ENCODE measurements at places on chromosomes 16 and 17.

DNA sequence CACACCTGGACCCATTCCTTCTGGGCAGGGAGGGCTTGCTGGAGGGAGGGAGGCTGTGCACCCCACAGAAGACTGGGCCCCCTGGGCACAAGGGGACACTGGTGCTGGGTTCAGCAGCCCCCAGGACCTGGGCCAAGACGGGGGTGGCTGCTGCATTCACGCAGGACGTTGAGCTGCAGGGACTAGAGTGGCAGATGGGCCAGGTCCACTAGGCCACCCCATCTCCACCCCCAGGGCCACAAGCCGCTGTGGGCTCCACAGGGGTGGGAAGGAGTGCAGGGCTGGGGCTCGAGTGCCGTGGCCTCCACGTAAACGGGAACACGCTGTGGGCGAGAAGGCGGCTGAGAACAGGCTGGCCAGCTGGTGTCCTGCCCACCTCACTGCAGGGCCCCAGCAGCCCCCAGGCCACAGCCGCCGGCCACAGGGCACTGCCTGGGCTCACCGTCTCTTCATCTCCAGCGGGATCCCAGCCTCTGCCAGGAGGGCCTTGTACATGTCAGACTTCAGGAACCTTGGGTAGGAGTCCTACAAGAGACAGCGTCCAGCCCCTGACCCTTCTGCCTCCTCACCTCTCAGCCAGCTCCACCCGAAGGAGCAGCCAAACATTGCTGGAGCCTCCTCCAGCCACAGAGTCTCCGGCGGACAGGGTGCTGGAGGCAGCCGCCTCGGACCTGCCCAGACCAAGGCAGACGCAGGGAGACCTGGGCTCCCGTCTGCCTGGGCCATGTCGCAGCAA lies 6.5 kb downstream of the RGS11 start:
- DNase-seq: no peak

- no peak for DNase-seq
These were observed 143.7 kb downstream of the WSCD1 start for GRCh38 chr17:6213859-6214258.

- DNase-seq: no peak
These were observed 48.4 kb upstream of the TAC4 start for GRCh38 chr17:49896222-49896621.

DNA sequence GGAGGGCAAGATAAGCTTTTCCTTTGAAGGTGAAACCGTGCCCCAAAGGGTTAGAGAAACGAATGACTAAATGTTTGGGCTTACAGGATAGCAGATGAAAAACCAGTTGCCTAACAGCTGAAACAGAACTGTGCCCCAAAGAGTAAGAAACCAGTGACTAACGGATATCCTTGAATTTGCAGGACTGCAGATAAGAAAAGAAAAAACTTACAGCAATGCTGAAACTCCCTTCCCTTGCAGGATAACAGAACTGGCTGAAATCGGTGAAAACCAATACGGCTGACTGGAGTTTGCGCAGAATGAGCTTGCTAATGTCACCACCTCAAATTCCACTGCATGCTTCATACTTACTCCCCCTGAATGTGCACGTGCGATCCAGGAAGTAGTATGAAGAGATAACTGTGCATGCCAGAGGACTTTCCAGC lies 175.2 kb upstream of the NLRP1 start:
- no peak for DNase-seq

- DNase-seq: no peak
These were observed 21.2 kb downstream of the ARHGAP17 start for GRCh38 chr16:24993722-24994686.

GRCh38 chr17:59914274-59914854 lies 21.4 kb downstream of the RPS6KB1 start:
- no peak for DNase-seq

GRCh38 chr17:63337579-63337978 lies 108.5 kb downstream of the CYB561 start:
- DNase-seq: no peak

DNA sequence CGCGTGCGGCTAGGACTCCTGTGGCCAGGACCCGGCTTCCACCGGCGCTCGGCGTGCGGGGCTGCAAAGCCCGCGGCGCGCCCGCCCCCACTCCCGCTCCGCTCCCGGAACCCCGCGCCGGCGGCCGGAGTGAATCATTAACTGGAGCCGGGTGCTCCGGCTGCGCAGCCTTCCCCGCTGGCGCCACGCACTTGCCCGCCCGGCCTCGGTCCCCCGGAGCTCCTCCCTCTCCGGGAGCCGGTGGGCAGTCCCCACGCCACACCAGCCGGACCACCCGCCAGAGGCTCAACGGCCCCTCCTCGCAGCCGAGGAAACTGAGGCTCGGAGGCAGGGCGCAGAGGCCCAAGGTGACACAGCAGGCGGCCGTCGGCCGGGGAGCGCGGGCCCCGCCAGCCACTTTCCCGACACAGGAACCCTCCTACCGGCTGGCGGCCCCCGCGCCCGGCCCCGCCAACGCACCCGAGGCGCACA lies 580 bp downstream of the BCAR1 start:
- DNase-seq: no peak

GRCh38 chr17:8687737-8688466 lies 56.7 kb downstream of the CCDC42 start:
- DNase-seq: no peak

DNA sequence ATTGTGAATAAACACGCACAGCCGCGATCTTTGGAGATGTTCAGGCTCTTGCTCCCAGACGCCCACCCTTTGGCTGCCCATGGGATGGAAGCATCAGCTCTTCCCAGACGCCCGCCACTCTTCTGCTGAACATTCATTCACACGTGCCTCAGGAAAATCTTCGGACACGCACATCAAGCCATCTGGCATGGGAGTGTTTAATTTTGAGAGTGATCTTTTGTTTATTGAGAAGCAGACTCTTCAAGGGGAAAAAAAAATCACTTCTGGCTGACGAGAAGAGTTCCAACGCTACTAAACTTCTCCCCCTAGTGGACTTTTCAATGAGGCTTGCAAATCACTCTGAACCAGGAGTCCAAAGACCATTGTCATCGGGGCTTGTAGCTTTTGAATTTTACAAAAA lies 62.0 kb upstream of the NUDT7 start:
- no peak for DNase-seq

- DNase-seq: no peak
These were observed 43.4 kb downstream of the CYB5D2 start for GRCh38 chr17:4186357-4186881.

GRCh38 chr16:86663685-86664521 lies 85.6 kb downstream of the FOXL1 start:
- DNase-seq: no peak

GRCh38 chr16:19488213-19488640 lies 33.7 kb downstream of the GDE1 start:
- no peak for DNase-seq

DNA sequence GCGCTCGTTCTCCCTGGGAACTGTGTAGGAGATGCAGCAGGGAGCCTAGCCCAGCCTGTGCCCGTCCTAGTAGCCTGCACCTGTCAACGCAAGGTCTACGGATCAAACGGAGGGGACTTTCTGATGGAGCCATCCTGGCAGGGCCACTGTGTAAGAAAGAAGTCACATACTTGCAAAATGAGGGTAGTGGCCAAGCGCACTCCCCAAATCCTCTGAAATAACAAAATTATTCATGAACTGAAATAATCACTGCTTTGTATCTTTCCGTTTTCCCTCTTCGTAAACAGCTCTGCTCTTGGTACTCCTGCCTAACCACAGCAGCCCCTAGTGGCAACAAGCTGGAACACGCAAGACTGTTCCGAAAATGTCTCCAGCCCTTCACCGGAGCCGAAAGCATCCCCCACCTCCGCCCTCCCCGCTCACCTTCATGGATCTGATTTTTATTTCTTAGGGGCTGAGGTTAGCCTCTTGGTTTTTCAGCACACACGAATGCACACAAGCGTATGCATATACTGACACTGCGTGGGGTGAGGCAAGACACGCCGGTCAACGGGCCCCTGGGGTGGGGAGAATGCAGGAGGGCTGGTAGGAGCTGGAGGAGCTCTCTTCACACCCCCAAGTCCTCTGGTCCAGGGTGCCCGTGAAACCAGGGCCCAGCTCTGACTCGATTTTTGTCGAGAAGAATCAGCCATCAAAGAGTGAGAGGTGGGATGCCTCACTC lies 100.8 kb downstream of the ABCC12 start:
- no peak for DNase-seq

GRCh38 chr17:36742267-36743000 lies 141.1 kb downstream of the MRM1 start:
- DNase-seq: no peak

DNA sequence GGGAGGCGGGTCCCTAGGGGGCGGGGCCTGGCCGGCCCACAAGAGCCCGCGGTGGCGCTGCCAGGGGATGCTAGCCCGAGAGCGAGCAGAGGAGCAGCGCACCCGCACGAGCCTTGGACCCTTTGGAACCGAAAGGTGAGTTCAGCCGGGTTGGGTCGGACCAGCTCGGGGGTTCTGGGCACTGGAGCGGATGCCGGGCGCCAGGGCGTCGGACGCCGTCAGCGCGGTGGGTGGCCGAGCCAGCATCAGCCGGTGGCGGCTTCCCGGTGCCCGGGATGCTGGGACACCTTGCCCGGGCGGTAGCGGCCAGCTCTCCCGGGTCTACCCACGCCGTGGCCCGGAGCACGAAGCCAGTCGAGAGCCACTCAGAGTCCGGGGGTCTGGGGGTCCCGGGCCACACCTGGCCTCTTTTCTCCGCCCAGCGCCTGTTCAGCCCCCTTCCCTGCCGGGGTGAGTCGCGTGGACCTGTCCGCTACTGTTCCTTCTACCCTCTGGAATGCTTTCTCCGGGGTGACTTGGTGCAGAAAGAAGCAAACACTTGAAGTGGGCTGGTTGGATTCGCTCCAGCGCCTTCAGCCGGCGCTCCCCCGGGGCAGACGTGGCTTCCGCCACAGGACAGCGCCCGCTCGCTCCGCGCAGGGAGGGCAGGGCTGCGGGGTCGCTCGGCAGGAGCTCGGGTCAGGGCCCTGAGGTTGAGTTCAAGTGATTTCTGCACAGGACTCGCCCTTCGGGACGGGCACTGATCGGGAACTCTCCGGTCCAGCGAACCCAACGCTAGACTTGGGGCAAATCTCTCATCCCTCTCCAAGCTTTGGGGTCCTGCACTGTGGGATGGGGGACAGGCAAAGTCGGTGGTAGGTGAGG lies at the start of gene SCNN1G:
TSS of gene SCNN1G (plus strand) at position 67 of the 864 bp plus-strand sequence. CDS start 3,527 bp downstream, outside the sequence.
- DNase-seq: no peak

DNA sequence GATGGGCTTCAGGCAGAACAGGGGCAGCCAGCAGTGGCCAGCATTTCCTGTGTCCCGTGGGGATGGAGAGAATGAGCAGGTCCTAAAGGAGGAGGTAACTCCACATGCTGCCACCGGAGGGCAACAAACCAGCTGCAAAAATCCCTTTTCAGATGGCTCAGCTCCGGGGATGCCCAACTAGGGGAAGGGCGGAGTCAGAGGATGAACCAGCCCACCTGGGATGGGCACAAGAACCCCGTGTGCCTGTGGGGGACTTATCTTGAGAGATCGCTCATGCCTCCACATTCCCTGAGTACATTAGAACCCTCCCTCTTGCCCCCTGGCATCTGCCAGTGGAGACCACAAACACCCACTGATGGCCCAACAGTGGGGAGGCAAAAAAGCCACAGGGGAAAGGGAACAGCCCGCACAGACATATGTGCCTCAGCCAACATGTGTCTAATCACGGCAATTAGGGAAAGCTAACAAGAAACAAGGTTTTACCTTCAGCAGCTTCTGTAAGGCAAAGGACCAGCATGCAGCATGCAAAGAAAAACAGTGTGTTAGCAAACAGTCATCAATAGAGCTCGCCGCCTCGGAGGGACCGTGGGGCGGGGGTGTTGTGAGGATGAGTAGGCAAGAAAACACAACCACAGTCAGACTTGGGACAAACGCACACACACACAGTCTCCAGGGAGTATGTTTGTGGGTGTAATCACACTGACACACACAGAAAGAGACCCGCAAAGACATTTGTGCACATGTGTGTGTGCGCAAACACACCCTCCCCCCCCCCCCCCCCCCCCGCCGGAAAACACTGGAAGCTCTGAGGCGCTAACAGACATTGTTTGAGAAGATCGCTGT lies 64.0 kb downstream of the MYO18A start:
- no peak for DNase-seq

- no peak for DNase-seq
These were observed 168.6 kb upstream of the PIRT start for GRCh38 chr17:11006530-11006929.

DNA sequence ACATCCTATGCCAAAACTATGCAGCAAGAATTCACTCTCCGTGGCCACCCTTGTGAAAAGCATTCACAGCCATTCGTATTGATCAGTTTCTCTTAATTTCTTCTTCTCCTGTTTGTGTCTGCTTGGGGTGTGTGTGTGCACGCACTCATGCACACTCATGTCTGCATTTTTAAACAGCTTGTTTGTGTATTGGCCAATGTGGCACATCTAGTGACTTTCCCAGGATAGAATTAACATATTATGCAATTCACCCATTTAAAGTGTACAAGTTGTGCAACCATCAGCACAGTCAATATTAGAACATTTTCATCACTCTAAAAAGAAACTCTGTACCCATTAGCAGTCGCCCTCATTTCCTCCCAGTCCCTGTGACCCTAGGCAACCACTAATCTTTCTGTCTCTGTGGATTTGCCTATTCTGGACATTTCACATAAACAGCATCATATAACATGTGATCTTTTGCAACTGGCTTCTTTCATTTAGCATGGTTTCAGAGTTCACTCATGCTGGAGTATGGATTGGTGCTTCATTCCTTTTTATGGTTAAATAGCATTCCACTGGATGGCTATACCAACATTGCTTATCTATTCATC lies 20.1 kb downstream of the IRX3 start:
- DNase-seq: no peak

DNA sequence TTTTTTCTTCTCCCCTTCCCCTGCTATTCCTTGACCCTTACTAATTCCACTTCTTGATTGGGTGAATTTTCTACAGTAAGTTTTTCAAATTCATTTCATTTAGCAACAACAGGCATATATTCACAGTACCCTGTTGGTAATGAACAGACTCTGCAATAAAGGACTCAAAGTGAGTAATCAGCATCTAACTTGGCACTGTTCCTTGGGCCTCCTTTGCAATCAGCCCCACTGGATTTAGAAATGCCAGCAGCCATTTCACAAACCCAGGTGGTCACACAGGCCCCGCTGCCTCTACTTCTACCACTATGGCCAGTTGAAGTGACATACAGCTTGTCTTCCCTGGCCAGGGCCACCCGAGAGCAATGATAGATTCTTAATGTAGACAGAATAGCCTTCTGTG lies 113.8 kb downstream of the CYB561 start:
- DNase-seq: no peak

DNA sequence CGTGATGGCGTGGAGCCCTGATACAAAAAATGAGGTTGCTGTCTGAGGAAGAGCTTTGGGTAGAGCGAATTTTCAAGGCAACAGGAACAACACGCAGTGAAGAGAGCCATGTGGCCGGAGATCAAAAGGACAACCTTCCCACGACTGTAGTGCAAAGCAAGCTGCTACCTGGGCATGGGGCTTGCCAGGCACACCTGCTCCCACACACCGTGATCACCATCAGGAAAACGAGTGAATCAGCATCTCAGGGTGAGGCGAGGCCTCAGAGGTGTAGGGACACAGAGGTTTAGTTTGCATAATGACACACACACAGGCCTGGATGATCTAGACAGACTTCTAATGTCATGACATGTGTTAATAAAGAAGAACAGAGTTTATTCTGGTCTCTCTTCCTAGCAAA lies 65.7 kb downstream of the PARN start:
- no peak for DNase-seq
